Effector memory CD8-positive, alpha-beta T cell (primary cell): ENCODE measurements at places on chromosomes 16 and 17.
A peak's percentile ranks its signal among the peaks of the same experiment; 100 is the strongest.

- no peak for DNase-seq
Observed at GRCh38 chr16:81519301-81520150, 74.9 kb downstream of the CMIP start.

DNA sequence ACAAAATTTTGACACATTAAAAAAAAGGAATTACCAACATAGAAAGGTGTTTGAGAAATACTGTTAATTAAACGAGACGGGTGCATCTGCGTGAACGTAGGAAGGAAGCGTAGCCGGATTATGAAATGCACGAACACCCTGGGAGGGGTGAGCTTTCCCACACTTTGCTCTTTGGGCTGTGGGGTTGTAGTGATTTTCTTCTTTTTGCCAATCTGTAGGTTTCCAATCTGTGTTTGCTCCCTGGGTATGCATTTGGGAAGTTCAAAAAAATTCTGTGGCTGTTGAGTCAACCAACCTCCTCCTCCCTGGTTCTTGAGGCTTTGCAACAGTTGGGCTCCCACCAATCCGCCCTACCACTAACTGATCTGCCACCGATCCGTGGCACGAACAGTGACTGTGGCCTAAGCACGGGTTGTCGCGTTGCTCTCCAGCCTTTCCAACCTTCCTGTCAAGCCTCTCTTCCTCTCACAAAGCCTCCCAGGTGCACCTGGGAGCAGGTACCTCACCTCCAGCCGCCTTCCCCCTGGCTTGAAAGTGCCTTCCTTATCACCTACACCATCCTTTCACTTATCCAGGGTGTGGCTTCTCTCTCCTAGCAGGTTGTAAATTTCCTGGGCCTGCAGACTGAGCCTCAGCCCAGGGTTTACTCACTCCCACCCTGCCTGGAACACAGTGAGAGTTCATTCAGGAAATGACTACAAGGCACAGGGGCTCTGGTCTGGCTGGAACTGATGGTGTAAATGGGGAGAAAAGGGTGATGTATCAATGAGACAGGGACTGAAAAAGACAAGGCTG is 16.6 kb downstream of the RTN4RL1 start:
- DNase-seq, result no peak

DNA sequence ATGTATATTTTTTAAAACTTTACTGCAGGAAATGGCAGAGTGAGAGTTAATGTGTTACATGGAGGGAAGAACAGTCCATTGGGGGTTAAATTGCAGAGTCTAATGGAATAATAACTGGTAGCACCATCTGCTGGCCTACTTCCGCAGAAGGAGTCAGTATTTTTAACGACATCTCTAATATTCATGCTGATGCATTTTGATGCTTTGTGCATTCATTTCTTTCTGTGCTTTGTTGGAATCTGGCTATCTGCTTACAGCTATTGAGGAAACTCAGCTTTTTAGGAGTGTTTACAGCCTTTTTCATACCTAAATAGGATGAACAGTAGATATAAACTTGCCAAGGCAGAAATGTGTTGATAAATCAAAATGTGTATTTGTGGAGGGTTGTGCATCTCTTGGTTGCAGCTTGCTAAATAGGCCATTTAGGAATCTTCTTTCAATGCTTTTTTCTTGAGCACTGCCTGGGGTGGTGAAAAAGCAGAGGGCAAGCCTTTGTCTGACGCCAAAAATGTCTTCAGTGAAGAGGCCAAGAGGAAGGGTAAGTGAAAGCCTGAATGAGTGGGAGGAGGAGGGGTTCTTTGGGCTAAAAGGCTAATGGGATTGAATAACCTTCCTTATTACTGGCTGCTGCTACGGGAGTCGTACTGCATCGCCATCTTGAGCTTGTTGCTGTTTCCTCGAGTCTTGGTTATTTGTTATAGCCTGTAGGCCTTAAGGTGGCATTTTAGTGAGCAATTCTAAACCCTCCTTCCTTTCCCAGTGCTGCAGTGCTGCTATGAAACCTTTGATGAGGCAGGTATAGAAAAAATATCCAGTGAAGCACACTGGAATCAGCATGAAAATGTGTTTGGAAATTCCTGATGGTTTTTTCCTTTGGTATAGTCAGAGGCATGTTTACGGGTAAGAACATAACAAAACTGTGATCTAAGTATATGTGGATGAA is 153.3 kb downstream of the CHD9 start:
- DNase-seq, result no peak

DNA sequence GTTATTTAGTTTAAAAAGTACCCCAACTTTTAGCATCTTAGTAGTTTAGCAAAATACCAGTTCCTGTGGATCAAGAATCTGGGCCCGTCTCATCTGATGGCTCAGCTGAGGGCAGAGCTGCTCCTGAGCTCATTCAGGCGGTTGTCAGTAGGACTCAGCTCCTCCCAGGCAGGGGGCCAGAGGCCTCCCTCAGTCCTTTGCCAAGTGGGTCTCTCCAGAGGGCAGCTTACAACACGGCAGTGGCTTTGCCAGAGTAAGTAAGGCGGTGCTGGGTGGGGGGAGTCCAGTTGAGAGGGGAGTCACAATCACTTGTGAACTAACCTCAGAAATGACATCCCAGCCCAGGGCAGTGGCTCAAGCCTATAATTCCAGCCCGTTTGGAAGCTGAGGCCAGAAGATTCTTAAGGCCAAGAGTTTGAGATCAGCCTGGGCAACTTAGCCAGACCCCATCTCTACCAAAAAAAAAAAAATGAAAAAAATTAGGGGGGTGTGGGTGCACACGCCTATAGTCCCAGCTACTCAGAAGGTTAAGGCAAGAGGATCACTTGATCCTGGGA is 81.5 kb upstream of the MED9 start:
- no peak for DNase-seq

DNA sequence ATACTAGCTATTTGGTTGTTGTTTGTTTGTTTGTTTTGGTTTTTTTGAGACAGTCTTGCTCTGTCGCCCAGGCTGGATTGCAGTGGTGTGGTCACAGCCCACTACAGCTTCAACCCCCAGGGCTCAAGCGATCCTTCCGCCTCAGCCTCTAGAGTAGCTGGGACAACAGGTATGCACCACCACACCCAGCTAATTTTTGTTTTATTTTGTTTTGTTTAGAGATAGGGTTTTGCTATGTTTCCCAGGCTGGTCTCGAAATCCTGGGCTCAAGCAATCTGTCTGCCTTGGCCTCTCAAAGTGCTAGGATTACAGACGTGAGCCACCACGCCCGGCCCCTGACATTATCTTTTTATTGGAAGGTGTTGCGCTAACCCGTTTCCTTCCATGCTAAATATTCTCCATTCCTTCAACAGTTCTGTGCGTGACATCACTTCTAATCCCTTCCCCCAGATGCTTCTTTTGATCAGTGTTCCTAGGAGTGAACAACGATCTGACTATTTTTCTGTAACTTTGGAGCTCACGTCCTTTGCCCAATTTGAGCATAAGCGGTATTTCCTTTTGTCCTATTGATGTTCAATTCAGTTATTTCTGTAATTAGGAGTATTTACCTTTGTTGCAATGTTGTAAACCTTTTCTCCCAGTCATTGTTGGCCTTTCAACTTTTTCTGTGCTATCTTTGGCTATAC is 30.2 kb upstream of the EMP2 start:
- no peak for DNase-seq

- DNase-seq, result no peak
Observed at GRCh38 chr16:85605912-85606841, 6.9 kb upstream of the GSE1 start.

GRCh38 chr16:46621934-46622676 is 926 bp upstream of the SHCBP1 start:
- no peak for DNase-seq

DNA sequence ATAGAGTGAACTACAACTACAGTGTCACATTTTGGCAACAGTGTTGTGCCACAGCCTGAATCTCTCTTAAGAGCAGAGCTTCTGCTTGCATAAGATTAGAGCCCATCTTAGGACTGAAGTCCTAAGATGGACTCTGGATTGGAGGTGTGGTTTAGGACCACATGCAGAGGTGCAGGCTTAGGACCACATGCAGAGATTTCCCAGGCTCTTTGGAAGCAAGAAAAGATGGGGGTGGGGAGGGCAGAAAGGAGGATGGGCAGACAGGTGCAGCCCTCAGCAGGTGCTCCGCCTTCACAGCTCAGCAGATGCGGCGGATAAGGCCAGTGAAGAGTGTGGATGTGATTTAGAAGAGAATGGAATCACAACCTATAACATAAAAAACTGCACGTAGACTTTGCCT is 128.7 kb downstream of the TANGO6 start:
- no peak for DNase-seq

DNA sequence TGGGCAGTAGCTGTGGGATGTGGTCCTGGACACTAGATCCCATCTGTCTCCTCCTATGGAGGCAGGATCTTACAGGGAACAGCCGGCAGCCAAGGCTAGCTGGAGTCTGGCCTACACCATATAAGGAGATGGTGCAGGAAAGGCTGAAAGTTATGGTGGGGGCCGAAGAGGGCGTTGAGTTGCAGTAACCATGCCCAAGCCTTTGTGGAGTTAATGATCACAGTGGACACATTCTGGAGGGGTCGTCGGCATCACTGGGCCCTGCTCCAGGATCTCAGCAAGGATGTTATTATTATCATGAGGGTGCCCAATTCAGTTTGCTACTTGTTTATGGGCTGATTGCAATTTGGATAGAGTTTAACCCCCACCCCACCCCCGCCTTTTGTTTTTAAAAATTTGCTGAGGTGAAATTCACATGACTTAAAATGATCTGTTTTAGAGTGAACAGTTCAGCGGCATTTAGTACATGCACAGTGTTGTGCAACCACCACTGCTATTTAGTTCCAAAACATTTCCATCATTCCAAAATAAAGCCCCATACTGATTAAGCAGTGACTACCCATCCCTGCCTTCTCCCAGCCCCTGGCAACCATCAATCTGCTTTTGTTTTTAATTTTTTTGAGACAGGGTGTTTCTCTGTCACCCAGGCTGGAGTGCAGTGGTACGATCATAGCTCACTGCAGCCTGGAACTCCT is 184.3 kb upstream of the CACNG3 start:
- DNase-seq, result no peak

GRCh38 chr16:21523411-21524067 is 75.8 kb upstream of the METTL9 start:
- DNase-seq, result no peak

DNA sequence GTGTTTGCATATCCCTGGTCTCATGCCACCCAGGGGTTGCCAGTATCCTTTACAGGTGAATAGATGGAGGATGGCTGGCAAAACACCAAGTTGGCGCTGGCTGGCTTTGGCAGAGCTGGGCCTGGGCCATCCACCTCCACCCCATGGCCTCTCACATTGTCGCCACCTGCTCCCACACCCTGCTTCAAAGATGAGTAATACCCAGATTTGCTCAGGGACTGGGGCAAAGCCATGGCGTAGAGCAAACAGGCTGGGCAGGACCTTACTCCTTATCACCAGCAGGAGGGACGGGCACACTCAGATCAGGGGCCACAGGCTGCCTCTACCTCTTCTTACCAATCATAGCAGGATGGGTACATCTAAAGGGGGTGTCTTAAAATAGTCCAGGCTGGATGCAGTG is 24.3 kb downstream of the PLA2G10 start:
- DNase-seq, result no peak

GRCh38 chr17:72338847-72339790 is 218.3 kb downstream of the SOX9 start:
- DNase-seq, result no peak

DNA sequence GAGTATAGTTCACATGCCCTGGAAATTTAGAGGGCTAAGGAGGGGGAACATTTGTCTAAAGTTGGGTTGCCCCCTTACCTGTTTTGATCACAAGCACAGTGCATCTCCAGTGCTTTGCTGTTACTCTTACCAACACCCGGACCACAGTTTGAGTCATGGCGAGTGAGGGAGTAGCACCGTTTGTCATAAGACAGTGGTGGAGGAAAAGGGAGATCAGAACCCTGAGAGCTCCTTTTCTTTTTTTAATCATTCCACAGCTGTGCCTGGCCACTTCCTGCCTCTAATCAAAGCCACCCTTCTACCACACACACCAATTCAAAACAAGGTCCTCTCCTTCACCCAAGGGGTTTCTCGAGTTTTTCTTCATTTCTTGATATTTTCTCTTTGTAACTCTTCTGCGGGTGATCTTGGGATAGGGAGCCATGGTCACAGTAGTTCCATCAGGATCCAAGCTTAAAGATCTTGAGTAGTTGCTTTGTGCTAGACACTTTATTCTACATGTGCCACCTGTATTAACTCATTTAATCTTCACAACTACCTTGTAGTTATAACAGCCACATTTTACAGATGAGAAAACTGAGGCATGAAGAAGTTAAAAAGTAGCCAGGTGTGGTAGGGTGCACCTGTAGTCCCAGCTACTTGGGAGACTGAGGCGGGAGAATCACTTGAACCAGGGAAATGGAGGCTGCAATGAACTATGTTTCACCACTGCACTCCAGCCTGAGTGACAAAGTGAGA is 5.0 kb upstream of the MYL4 start:
- DNase-seq, result peak; percentile 31

DNA sequence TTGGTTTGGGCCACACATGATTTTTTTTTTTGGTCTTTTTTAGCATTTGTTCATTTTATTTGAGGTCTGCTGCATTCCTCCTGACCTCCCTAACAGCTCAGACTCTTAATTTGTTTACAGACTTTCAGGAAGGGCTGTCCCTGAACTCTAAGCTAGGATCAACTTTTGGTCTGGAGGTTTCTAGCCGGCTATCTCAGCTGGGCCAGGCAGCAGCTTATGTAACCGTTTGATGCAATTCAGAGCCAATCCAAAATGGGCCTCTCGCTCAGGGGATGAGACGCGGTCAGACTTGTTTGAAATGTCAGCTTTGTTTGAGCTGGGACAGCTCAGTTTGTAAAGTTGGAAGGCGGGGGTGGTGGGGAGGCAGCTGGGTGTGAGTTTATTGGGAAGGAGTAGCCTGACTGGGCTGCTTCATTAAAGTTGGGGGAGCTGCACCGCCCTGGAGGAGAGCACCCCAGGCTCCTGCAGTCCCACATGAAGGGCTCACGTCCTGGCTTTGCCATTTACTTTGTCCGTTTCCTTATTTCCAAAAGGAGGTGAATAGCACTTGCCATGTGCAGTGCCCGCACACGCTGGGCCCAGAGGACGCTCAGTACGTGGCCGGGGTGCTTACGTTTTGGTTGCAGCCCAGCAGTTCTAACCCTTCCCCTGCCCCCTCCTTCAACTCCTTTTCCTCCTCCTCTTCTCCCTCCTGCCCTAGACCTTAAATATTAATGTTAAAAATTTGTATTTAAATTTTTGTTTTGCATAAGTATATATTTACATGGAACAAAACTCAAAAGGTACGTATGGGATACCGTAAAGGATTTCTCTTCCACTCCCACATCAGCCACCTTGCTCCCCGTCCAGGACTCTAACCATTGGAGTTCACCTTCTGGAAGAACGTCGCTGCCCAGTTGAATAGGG is 121.2 kb downstream of the SNX29 start:
- DNase-seq, result no peak

GRCh38 chr17:915538-916201 is 63.9 kb downstream of the NXN start:
- DNase-seq, result no peak
